ENCODE measurements at places on chromosomes 1 and 21. TPM values are rescaled to one million over a fixed set of nuclear protein-coding genes. Genes with fewer than 3 reads are reported as not detected.
A peak's percentile ranks its signal among the peaks of the same experiment; 100 is the strongest.

GRCh38 chr1:216458812-216459211, 35.6 kb upstream of the USH2A start:
- no peaks in the 10 kb centered on the region for H3K27me3 ChIP-seq
- H3K36me3 ChIP-seq = no peaks in the 10 kb centered on the region
- no peak for DNase-seq
- H3K27ac ChIP-seq = no peak overlapping the region

- DNase-seq = no peak
- no peaks in the 10 kb centered on the region for H3K36me3 ChIP-seq
- H3K4me3 ChIP-seq = no peak overlapping the region
These were observed 63.8 kb downstream of the OLFML3 start for GRCh38 chr1:114043054-114043453.

- no peak for DNase-seq
- H3K27me3 ChIP-seq = no peaks in the 10 kb centered on the region
These were observed 30.4 kb downstream of the ZNF281 start for GRCh38 chr1:200379432-200379757.

- H3K27ac ChIP-seq = no peak overlapping the region
- H3K36me3 ChIP-seq = no peaks in the 10 kb centered on the region
- peaks cover 1% of the 10 kb centered on the region for H3K27me3 ChIP-seq
- H3K4me1 ChIP-seq = no peaks in the 10 kb centered on the region
- no peak overlapping the region for H3K4me3 ChIP-seq
These were observed 36.6 kb downstream of the C1orf87 start for GRCh38 chr1:60036856-60037460.

GRCh38 chr1:234476172-234476571, 2.8 kb downstream of the TARBP1 start:
- peaks cover 17% of the 10 kb centered on the region for H3K4me1 ChIP-seq
- no peak overlapping the region for H3K27ac ChIP-seq
- peak overlapping the region; percentile 32 for H3K4me3 ChIP-seq
- DNase-seq = no peak

Gene IGSF9
- 77.5 TPM for total RNA-seq

DNA sequence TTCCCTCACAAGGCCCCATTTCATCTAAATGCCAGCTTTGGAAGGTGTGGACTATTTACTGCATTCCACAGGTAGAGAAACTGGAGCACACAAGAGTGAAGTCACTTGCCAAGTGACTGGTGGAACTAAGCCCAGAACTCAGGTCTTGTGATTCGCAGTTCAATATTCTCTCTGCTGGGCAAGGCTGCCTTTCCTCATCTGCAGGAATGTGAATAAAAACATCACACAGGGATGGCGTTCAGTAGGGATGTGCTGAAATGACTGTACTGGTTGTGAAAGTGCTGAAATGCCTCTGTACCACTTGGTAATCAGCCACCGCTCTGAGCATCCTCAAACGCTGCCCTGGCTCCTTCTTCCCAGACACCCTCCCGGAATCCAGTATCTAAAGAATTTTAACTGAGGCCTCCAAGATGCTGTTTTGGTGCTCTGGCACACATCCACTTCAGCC, 145.6 kb downstream of the HIVEP3 start:
- no peak overlapping the region for H3K27ac ChIP-seq
- DNase-seq = no peak
- peaks cover 3% of the 10 kb centered on the region for H3K4me1 ChIP-seq
- H3K4me3 ChIP-seq = no peak overlapping the region

DNA sequence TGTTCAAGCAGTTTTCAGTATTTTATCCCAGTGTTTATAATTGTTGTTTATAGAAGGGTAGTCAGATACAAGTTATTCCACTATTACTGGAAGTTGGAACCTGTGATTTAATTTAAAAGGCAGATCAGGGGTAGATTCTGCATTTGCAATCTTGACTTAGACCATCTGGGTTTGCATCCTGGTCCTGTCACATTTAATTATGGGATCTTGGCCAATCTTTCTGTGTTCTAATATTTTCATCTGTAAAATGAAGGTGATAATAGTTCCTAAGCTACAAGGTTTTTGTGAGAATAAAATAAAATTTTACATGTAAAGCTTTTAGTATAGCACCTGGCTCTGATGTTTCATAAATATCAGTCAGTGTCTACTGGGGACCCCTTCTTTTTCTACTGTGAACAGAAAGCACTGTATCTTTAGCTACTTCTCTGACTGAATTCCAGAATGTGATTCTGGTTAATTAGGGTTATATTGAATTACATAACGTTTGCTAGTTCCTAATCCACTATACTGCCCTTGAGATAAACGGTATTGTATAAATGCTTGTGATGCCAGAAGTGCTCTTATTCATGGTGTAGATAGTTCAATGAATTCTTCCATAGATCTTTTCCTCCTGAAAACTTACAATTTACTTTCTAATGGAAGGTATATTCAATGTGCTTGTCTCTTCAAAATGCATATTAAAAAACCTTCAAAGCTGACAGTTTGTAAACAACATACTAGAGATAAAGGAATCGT, 131.0 kb downstream of the KCNK1 start:
- H3K27me3 ChIP-seq = no peaks in the 10 kb centered on the region
- no peak for DNase-seq
- H3K27ac ChIP-seq = no peak overlapping the region
- H3K36me3 ChIP-seq = no peaks in the 10 kb centered on the region
- peaks cover 12% of the 10 kb centered on the region for H3K4me1 ChIP-seq
- no peak overlapping the region for H3K4me3 ChIP-seq

Measured in mesothelial cell of epicardium (in vitro differentiated cells).